ENCODE measurements at places on chromosomes 13 and 19.

DNA sequence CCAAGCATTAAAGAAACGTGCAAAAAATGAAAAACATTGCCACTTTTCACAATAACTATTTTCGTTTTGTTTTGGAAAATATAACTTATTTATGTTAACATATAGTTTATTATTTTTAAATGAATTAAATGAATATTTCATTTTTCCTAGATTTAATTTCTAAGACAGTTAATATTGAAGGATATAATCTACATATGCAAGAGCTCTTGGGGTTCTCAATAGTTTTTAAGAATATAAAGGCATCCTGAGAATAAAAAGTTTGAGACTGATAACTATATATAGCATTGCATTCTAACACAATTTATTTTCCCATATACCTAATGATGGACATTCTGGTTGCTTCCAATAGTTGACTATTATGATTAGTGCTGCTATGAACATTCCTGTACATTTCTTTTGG lies 19.9 kb downstream of the ZNF461 start:
- DNase-seq: no peak

DNA sequence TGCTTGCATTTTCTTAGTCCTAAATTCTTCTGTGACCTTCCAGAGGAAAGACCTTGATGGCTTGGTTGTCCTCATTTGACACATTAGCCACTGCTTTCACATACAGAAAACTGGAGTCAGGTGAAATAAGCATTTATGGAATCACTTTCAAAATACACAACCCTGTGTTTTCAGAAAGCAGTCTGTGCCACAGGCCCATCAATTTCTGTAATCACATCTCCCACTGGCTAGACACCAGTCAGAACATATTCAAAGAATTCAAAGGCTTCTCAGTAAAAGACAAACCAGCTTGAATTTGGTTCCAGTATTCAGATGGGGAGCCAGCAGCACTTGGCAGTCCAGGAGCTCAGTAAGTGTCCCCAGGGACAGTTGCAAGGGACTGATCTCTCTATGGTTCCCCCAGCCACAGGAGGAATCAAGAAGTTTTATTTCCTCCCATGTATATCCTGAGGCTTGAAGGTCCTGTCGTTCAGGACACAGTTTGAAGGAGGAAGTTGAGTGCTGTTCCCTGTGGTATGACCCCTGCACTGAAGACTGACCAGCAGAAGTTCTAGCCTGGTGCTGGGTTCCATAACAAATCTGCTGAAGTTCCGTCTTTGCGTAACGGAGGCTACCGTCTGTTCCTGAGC lies 214.3 kb downstream of the FOXO1 start:
- no peak for DNase-seq

DNA sequence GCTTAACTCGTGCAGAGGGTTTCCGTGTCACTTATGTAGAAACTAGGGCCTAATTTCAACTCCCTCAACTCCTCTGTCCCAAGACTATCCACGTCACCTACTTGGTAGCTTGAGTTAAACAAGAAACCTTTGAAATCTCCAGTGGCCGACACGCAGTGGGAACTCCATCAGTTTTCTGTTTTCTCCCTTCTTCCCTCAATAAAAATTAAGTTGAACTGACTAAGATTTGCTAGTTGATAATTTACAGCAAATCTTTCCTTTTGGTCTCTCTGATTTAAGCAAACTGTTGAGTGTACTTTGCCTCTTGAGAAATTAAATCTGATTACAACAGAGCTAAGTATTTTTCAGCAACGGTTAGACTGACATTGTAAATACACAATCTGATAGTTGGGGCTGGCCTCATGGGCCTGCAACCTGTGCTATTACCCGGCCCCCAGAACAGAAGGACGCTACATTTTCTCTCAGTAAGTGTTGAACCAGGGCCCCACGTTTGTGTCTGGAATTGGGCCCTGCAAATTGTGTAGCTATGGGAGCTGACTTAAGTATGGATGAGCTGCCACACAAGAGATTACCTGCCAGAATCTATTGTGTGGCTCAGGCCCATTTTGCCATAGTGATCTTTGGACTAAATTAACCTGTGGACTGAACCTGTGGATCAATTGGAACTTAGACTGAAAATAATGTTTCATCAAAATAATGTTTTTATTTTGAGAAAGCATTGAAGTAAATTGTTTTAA lies 708 bp upstream of the ESD start:
- DNase-seq: no peak

DNA sequence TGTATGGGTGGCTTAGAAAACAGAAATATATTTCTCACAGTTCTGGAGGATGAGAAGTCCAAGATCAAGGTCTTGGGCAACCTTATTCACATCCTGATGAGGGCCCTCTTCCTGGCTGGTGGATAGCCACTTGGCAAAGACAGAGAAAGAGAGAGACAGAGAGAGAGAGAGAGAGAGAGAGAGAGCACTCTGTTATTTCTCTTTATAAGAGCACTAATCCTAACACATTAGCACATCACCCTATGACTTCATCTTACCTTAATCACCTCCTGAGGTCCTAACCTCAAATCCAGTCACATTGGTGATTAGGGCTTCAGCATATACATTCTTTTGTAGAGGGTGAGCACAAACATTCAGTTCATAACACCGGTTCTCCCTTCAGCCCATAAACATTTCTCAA lies 430.3 kb downstream of the EFNB2 start:
- DNase-seq: no peak

DNA sequence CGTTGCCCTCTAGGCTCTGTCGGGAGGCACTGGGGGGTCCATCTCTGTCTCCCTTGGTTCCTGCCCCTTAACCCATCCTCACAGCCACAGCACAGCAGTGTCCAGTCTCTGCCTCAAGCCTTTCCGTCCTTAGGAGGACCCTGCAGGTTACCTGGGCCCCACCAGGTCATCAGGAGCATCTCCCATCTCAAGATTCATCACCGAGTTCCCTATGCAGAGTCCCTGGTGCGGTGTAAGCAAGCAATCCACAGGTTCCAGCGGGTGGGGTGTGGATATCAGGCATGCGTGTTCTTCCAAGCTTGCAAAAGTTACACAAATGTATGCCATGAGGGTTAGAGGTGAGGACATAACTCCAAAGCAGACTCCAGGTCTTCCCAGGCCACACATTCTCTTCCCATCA lies 20.9 kb upstream of the GAS6 start:
- no peak for DNase-seq

GRCh38 chr13:52003541-52003940 lies 7.7 kb downstream of the ATP7B start:
- DNase-seq: no peak

GRCh38 chr13:109817591-109818535 lies 31.5 kb upstream of the IRS2 start:
- no peak for DNase-seq

DNA sequence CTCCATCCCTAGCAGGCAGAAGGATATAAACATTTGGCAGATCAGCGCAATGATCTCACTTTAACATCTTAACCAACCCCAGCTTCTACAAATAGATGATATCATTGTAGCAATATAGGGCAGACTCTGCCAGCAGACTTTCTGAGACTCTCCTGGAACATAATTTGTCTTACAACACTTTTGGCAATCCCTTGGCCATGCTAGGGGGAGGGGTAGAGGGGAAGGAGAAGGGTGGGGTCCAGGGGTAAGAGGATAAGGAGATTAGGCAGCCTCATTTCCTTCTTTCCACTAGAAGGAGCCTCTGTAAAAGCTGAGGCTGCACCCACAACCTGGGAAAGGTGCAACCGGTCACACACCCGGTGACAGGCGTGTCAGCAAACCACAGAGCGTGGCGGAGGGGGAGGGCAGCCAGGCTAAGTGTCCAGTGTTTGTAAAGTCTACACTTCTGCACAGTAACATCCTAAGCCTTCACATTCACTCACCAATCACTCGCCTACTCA lies 8.7 kb upstream of the UBAC2 start:
- DNase-seq: no peak

GRCh38 chr19:2201473-2202148 lies 34.5 kb downstream of the PLEKHJ1 start:
- DNase-seq: no peak

DNA sequence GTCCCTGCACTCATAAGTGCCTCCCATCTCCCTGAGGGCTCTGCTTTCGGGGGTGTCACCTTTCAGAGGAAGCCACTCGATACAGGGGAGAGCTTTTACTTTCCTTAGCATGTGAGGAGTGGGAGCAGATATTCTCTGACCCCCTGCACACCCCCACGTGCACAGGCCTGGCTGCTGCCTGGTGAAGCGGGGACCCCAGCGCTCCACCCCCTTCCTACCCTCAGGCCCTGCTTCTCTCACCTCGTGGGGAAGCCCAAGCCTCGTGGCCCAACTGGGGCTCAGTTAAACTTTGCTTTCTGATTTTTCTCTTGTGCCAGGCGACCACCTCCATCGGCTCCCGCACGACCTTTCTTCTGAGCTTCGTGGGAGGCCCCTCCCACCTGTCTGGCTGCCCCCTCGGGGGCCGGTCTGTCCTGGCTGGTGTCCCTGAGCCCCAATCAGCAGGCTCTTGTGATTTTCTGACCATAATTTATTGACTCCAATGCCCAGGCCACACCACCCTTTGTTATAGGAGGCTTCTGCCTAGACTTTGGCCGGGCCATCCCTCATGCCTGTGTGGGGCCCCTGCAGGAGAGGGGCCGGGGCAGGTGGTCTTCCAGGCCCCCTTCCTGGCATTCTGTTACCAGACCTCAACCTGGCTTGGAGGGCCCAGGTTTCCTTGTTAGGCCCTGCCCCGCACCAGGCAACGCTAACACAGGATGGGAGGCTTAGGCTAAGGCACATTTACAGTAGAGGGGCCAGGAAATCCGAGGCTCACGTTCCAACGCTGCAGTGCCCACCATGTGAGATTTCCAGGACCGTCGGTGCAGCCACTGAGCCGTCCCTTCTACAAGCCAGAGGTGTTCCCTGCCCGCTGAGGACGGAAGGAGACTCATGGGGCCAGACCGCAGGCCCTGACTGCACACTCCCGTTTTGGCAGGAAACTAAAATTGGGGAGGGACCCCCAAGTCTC lies 3.7 kb downstream of the TMED1 start:
- DNase-seq: no peak

- no peak for DNase-seq
Measured at GRCh38 chr19:40717880-40718773, 1.2 kb downstream of the ITPKC start.

DNA sequence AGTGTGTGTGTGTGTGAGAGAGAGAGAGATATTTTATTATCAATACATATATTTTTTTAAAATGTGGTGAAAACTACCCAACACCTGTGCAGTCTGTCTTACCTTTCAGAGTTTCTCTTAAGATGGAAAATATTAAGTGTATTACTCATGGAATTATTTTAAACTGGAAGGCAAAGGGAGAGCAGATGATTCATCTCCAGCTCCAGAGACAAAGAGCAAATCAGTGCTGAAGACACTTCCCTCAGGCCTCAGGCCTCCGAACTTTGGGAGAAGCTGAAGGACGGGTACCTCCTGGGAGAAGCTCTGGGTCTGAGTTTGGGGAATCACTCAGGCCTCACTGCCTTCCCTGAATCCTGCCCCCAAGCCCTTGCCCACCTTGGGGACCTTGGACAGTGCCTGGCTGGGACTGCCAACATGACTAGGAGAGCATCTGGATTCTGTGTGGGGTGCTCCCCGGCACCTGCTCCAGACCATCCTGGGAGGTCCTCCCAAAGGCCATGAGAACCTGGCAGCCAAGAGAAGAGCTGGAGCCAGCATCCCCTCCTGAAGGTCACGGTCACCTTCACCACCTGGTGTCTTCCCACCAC lies 170.4 kb upstream of the UBL3 start:
- DNase-seq: no peak

GRCh38 chr13:88887045-88887662 lies 1216.0 kb downstream of the SLITRK5 start:
- no peak for DNase-seq

DNA sequence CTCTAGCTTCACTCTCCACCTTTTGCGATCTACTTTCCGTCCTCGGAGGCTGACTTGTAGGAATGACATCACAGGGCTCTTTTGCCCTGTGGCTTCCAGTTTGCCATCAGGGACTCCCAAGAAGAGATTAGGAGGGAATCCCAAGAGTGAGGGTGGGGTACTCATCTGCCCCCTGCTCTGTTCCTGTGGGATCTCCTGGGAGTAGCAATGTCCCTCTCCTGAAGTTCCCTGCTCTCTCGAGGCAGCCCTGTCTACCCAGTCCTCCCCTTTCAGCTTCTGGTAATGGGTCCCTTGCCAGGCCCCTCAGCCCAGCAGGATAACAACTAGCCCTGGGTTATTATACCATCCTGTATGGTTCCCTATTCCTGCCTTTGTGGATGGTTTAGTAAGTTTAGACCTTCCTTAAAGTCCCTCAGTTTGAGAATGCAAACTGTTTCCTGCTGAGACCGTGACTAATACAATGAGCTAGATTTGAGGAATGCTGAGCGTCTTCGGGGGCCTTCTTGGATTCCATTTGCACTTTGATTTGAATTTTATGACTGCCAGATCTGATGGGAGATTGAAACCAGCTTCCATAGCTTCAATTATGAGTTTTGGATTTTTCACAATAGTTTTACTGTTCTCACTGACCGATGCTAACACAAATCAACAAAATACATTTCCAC lies 73.7 kb upstream of the IPO5 start:
- no peak for DNase-seq

GRCh38 chr13:57437587-57437986 lies 194.0 kb upstream of the PCDH17 start:
- DNase-seq: no peak

DNA sequence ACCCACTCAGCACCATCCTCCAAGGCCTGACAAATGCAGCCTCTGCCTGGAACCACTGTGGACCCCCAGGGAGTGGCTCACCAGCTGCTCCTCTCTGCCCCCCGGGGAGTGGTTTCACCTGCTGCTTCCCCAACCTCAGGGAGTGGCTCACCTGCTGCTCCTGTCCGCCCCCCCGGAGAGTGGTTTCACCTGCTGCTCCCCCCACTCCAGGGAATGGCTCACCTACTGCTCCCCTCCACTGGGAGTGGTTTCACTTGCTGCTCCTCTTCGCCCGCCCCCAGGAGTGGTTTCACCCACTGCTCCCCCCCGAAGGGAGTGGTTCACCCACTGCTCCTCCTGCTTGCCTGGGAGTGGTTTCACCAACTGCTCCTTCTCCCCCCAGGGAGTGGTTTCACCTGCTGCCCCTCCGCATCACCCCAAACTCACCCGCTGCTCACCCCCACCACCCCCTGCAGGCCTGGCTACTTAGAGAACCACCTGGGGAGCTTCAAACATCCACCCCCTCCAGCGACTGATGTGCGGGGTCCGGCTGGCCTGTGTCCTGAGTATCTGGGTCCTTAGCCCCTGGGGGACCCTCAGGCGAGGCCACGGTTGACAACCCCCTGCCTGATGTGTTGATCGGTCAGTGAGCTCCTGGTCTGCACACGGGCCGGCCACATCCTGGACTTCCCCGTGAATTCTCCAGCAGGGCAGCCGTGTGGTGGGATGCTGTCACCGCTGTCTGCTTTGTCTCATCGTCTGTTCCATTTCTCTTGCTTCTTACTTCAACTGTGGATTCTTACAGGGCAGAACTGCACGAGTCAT lies 14.6 kb upstream of the TMEM255B start:
- DNase-seq: no peak
